NCI-H1694 (cell line): ENCODE measurements at places on chromosomes 7 and 10.

DNA sequence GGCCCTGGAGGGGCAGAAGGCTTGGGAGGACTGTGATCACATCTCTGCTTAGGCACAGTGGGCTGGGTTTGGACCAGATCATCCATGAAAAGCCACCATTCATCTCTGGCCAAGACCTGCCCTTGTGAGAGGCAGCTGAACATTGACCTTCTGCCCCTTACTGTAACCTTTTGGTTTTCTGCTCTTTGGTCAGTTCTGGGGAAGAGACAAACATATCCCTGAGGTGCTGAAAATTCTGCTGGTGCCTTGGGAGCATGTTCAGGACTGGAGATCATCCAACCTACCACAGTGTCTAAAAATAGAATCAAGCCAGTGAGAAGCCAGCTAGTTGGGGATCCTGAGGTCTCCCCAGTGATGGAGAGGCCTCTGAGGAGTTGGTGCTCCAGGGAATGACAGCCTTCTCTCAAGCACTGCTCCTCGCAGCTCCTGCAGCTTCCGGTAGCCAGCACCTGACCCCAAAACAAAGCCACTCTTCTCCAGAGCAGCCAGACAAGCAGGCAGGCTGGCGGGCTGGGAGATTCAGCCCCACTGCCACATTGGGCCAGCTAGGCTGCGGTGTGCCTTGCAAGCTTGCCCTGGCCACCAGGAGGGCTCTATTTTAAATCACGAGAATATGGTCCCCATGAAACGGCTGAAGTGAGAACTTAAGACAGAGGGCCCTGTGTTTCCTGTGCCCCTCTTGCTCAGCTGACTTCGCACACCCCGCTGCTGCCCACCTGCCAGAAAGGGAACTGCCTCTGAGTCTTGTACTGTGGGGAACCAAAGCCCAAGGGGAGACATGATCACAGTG, 37.8 kb upstream of the UBE2H start:
- no peak for DNase-seq

GRCh38 chr10:58322835-58323209, 12.0 kb upstream of the UBE2D1 start:
- no peak for DNase-seq

GRCh38 chr10:103835096-103836050, 20.0 kb downstream of the SH3PXD2A start:
- DNase-seq, result no peak

GRCh38 chr7:151483711-151483983, 36.0 kb downstream of the RHEB start:
- DNase-seq, result no peak

DNA sequence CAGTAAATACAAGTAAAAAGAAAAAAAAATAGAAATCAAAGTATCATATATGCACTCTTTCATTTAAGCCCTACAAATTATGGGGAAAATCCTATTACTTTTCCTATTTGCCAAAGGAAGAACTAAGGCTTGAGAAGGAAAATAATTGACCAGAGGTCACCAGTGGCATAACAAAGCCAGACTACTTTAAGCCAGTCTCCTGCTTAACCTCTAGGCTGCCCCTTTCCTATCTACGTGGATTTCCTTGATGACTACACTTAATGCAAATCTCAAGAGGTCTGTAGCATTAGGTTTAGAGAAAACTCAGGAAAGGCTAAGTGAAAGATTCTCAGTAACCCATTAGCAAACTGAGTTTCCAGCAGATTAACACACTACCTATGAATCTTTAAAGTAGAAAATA, 49.8 kb downstream of the TPK1 start:
- no peak for DNase-seq

GRCh38 chr10:93615576-93616235, 3.4 kb downstream of the PDE6C start:
- no peak for DNase-seq

DNA sequence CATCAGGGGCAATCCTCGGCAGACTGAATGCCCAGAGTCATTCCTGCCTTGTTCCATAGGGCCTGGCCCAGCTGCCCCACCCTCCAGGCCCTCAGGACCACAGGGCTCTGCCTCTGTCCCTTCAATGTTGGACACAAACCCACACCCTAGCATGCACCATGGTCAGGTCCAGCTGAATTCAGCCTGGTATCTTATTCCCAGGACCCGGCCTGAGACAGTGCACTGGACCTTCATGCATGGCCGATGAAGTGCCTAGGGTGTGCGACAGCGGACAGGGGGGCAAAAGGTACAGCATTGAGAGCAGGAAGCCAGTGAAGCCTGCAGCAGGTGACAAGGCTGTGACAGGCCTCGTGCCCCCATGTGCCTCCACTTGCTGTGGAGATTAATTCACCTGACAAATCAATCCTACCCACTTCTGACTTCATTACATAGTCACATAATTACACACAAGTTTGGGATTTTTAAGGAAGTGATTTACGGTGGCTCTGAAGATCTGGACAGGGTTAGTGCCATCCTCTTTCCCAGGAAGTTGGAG, 261.9 kb downstream of the GRID1 start:
- DNase-seq, result no peak

DNA sequence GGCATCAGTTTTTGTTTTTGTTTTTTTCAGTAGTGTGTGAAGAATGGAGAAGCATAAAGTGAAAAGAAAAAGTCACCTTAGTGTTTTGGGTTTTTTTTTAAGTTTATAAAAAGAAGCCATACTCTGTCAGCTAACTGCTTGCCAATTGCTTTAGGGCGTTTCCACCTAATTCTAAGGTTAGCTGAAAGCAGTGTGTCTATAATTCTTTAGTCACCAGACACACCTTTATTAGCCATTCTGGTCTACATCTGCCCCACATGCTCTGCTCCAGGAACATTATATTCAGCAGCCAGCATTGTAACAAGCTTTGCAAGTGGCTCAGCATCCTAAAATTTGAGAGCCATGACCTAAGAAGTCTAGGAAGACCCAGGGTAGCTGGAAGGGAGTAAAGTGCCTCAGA, 14.1 kb upstream of the SLC16A12 start:
- no peak for DNase-seq

GRCh38 chr7:155202106-155202871, 95.4 kb upstream of the INSIG1 start:
- DNase-seq, result no peak

GRCh38 chr7:55304018-55304762, 60.9 kb upstream of the LANCL2 start:
- no peak for DNase-seq

- no peak for DNase-seq
Observed at GRCh38 chr7:891291-891690, 14.9 kb downstream of the GET4 start.

- no peak for DNase-seq
Observed at GRCh38 chr10:61081301-61081700, 137.3 kb upstream of the RHOBTB1 start.

DNA sequence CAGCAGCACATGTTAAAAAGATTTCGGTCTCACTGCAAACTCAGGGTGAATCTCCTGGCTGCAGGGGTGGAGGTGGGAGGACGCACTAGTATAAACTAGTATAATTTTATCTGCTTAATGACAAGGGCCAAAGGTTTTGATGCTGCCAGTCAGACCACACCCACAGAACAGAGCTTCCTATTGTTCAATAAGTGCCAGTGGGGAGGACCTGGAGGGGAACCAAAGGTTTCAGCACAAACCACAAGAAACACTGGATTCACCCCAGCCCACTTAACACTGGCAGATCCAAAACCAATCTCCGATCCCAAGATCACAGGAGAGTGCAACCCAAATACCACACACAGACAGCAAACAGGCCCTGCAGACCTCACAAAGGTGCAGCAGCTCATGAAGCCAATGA, 6.6 kb downstream of the VOPP1 start:
- DNase-seq, result no peak

- no peak for DNase-seq
Observed at GRCh38 chr7:153835103-153835502, 217.1 kb upstream of the DPP6 start.

DNA sequence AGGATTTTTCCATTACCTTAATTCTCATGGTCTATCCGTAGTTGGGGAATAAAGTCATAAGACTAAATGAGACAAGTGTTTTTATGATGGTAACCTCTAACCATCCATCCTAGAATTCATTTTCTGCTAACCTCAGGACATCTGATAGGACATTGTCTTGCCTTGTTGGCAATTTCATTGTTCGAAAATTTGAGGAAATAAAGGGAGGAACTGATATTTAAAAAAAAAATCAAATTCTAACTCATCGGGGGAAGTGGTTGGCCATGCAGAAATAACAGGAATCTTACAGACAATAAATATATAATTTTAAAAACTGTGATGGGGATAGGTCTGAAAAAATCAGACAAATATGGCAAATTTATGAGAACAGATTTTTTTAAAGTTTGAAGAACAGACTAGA, 21.7 kb upstream of the RHOBTB1 start:
- DNase-seq, result no peak

DNA sequence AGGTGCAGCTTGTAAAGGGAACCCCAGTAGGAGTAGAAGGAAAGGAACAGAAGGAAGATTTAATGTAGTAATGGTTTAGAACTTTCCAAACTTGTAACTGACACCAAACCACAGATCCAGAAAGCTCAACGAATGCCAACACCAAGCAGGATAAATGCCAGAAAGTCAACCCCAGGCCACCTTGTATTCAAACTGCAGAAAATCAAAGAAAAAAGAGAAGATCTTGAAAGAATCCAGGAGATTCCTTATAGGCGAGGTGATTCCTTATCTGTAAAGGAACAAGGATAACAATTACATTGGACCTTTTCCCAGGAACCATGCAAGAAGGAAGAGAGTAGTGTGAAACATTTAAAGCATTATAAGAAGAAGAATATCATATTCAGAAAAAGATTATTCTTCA, 93.6 kb downstream of the NKX6-2 start:
- no peak for DNase-seq

DNA sequence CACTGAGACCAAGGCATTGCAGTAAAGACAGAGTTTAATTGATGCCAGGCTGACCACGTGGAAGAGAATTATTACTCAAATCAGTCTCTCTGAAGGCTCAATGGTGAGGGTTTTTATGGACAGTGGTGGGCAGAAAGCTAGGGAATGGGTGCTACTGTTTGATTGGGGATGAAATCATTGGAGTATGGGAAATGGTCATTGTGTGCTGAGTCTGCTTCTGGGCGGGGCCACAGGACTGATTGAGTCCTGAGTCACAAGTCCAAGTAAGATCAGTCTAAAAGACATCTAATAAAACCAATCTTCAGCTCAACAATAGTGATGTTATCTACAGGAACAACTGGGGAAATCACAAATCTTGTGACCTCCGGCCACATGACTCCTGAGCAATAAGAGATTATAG, 868.4 kb downstream of the SORCS3 start:
- no peak for DNase-seq

DNA sequence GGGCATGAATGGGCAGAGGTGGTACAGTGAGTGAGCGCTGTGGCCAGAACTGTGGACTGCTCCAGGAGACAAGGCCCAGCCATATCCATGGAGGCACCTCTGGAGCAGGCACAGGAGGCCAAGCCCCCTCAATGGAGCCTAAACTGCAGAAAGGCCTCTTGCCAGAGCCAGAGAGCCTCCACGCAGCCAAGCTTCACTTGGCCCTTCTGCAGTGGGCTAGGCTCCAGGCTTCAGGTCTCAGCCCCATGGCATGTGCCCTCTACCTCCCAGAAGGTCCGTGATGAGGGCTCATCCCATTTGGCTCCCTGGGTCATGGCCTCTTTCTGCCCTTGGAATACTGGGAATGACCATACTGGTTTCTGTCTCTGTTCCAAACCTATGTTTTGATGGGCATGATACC, 8.9 kb downstream of the PDE1C start:
- DNase-seq, result no peak

GRCh38 chr7:4015996-4016395, 666.1 kb upstream of the FOXK1 start:
- no peak for DNase-seq

DNA sequence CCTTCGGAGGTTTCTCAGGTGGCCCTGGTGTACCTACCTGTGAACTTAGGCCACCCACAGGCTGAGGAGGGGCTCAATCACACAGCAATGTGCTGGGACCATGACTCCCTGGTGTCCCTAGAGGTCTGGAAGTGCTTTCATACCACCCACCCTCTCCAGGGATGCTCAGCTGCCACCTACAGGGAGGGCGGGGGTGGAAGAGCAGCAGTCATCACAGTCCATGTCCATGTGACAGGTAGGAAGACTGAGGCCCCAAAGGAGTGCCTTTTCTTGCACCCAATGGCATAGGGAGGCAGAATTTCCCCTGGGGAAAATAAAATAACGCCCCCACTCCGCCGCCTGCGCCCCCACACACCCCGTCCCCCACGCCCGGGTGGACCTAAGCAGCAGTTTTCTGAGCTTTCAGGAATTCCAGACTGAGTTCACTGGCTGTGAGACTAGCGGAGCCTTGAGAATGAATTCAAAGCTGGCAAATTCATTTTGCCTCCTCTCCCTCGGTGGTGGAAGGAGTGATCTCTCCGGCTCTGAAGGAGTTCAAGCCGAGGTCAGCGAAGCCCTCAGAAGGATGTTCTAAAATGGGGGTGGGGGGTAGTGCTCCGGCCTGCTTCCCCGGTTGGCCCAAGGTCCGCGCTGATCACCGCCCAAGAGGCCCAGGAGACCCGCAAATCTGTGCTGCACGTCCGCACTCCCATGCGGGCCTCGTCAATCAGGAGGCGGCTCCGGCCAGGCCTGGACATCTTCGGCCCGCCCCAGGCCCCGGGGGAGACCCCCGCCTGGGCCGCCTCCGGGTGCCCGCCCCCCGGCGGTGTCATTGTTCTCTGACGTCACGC, 2.1 kb upstream of the ZMIZ1 start:
- peak; percentile 25 for DNase-seq

- no peak for DNase-seq
Observed at GRCh38 chr7:46153951-46154787, 233.1 kb upstream of the IGFBP3 start.

DNA sequence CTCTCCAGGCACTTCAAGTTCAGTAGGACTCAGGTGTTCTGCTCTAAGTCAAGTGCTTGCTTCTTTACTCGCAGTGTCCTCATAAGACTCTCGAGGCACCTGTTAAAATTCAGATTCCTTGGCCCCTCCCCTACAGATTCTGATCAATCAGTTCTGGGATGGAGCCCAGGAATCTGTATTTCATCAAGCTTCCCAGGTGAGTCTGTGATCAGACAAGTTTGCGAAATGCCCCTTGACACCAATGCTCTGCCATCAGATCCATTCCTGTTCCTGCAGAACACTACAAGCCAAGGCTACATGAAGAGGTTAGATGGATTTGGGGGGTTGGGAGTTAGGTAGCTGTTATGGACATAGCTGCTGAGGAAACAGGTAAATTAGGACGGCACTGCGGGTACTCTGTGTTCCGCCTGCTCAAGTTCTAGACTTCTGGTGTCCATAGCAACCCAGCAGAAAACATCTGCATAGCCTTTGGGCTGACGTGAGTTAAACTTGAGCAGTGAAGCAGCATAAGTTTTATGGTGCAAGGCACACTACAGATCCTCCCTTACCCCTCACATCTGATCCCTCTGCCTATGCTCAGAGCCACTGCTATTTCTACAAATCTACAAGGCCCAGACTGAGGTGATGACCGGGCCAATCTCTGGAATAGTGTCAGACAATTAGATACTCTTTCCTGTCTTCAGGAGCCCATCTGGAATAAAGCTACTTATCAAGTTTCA, 6.8 kb upstream of the NCOA4 start:
- no peak for DNase-seq

DNA sequence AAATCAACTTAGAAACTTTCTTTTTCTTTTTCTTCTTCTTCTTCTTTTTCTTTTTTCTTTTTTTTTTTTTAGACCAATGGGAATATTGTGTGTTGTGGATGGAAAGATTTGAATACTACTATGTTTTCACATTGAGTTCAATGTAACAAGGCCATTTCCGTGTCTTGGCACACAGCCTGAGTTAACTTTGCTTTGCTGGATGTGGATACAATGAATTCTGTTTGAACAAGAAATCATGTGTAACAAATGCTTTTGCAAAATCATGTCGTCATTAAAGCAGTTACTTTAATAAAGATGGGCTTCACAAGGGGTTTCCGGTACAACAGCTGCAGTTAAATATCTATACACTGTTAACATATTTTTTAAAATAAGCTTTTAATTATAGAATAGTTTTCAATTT, 13.5 kb upstream of the ENTPD1 start:
- no peak for DNase-seq
